ENCODE measurements at places on chromosomes 1 and 21. TPM values are rescaled to one million over a fixed set of nuclear protein-coding genes. Genes with fewer than 3 reads are reported as not detected.

DNA sequence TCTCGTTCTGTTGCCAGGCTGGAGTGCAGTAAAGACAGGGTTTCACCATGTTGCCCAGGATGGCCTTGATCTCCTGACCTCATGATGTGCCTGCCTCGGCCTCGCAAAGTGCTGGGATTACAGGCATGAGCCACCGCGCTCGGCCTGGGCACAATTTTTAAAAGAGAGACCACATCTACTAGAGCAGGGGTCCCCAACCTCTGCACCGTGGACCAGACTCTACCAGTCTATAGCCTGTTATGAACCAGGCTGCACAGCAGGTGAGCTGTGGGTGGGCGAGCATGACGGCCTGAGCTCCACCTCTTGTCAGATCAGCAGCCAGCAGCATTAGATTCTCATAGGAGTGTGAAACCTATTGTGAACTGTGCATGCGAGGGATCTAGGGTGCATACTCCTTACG is 20.8 kb downstream of the TNNT2 start:
- H3K27me3 ChIP-seq: no peaks in the 10 kb centered on the region
- H3K27ac ChIP-seq: no peak overlapping the region
- H3K4me1 ChIP-seq: peaks cover 11% of the 10 kb centered on the region
- no peaks in the 10 kb centered on the region for H3K36me3 ChIP-seq

GRCh38 chr1:7589774-7590425 is 181.2 kb upstream of the VAMP3 start:
- no peaks in the 10 kb centered on the region for H3K27me3 ChIP-seq
- no peaks in the 10 kb centered on the region for H3K4me1 ChIP-seq
- no peak overlapping the region for H3K4me3 ChIP-seq
- no peak for DNase-seq

The OSCP1 gene
- 17.8 TPM for total RNA-seq

DNA sequence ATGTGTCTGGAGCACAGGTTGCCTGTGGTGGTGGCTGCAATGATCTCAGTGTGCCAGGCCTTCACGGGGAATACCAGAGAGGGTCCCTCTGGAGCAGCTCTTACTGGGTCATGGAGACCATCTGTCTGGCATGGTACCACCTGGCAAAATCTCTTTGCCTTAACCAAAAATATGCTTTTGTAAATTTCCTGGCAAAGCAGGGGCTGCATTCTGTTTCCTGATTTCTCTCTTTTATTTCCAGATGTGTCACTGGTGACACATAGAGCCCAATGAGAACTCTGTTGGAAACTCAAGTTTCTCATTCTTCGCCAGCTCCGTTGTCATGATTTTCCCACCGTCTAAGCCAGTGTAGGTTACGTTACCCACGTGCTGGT is 136.5 kb downstream of the FGGY start:
- H3K4me1 ChIP-seq: peaks cover 49% of the 10 kb centered on the region
- no peak overlapping the region for H3K27ac ChIP-seq
- H3K4me3 ChIP-seq: no peak overlapping the region
- no peak for DNase-seq
- H3K36me3 ChIP-seq: no peaks in the 10 kb centered on the region

DNA sequence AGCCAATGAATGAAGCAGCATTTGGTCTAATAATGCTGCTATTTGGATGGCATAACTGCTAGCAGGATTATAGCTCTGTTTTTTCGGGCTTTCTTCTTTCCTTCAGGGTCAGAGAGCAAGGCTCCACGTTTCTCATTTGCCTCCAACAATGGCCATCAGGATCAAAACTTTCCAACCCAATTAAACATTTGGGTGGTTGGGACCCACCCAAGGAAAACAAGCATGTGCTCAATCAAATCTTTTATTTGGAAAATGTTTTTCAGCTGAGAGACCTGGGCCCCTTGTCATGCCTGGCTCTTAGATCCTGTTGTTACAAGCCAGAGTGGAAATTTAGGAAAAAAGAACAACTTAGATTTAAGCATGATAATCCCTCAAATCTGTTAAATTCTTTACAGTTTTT is 373.1 kb upstream of the USP24 start:
- H3K4me3 ChIP-seq: no peak overlapping the region
- no peaks in the 10 kb centered on the region for H3K27me3 ChIP-seq
- no peaks in the 10 kb centered on the region for H3K36me3 ChIP-seq
- DNase-seq: no peak
- no peaks in the 10 kb centered on the region for H3K4me1 ChIP-seq
- H3K27ac ChIP-seq: no peak overlapping the region

- H3K36me3 ChIP-seq: peaks cover 65% of the 10 kb centered on the region
- H3K4me1 ChIP-seq: peaks cover 9% of the 10 kb centered on the region
- H3K4me3 ChIP-seq: no peak overlapping the region
- no peak for DNase-seq
- no peaks in the 10 kb centered on the region for H3K27me3 ChIP-seq
These were observed 73.4 kb downstream of the CEP350 start for GRCh38 chr1:180027949-180028445.

GRCh38 chr1:46036894-46037839 is 95.3 kb downstream of the PIK3R3 start:
- no peak overlapping the region for H3K27ac ChIP-seq
- no peak for DNase-seq

All from upper lobe of left lung (tissue), 6 donors.